Small intestine (tissue), 16 donors: ENCODE measurements at places on chromosomes 12 and 14.

- no peaks in the 10 kb centered on the region for H3K36me3 ChIP-seq
- no peak overlapping the region for H3K4me3 ChIP-seq
- H3K27ac ChIP-seq = no peak overlapping the region
- DNase-seq = no peak
Observed at GRCh38 chr12:4954621-4955354, 45.1 kb downstream of the KCNA1 start.

DNA sequence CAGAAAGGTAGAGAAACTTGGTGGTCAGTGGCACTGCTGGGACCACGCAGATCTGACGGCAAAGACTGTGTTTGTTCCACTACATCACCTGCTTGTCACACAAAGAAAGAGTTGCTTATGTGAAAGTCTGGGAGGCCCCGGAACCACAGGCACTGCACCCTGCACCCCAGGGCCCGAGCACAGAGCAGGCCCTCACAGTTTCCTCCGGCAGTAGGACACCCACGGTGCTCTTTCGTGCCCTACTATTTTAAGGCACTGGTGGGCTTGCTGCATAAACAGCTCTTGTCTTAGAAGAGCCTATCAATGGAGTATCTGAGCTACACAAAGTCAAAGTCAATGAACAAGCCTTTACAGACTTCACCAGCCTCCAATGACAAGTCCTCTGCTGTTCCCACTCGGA lies 8.0 kb downstream of the LGMN start:
- H3K4me3 ChIP-seq = no peak overlapping the region
- H3K36me3 ChIP-seq = no peaks in the 10 kb centered on the region
- H3K27ac ChIP-seq = no peak overlapping the region
- H3K27me3 ChIP-seq = no peaks in the 10 kb centered on the region
- peaks cover 6% of the 10 kb centered on the region for H3K4me1 ChIP-seq

DNA sequence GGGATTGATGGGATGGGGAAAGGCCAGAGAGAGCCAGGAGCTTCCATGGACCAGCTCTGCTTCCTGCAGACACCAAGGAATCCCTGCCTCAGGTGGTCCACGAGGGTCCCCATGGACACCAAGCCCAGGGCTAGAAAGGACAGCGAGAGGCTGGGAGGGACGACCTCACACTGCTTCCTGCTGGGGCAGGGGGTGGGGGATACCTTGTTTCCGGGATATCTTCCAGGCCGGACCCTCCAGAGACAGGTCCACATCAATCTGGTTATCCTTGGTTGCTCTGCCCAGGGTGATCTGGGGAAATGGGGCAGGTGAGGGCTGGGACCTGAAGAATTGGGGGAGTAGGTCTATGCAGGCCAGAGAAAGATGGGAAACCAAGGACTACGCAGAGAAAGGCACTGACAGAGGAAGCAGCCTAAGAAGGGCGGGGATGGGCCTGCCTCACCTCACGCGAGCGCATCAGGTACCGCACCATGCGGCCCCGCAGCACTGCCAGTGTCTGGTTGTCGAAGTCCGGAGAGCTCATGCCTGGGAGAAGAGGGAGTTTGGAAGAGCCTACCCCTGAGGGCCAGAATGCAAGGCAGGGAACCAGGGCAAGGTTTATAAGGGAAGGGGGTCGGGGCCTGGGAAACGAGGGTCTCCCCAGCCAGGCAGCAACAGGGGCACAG lies 8.8 kb downstream of the MCRS1 start:
- H3K4me1 ChIP-seq = no peaks in the 10 kb centered on the region
- H3K4me3 ChIP-seq = no peak overlapping the region
- DNase-seq = no peak
- H3K36me3 ChIP-seq = peaks cover 88% of the 10 kb centered on the region
- no peak overlapping the region for H3K27ac ChIP-seq
- H3K27me3 ChIP-seq = no peaks in the 10 kb centered on the region

DNA sequence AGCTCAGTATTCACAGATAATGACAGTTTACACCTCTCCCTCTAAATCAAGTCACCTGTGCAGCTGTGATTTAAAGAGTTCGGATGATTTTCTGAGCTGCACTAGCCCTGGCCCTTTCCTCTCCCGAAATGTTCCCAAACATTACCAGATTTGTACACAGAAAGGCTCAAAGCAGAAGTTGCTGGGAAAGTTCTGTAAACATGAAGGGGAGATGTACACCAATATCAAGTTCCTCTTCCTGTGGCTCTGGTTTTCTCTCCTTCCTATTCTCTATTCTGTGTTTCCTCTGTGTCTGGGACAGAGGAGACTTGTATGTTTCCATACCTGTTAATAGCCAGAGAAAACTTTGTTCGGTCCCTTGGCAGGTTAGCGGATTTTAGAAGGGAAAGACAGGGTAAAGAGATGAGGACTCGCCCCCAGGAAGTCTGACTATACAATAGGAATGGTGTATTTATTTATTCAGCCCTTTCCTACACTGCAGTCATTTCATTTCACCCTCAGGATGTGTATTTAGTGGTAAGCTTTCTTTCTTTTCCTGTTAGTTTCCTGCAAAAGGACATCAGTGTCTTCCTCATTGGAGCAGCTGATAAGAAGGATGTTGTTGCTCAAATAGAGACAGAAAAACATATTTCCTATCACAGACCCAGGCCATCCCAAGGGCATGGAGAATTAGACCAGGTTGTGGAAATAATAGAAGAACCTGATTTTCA lies 7.6 kb upstream of the NUMB start:
- H3K4me1 ChIP-seq = peaks cover 19% of the 10 kb centered on the region
- no peak overlapping the region for H3K4me3 ChIP-seq
- H3K36me3 ChIP-seq = no peaks in the 10 kb centered on the region

- no peaks in the 10 kb centered on the region for H3K36me3 ChIP-seq
- H3K27ac ChIP-seq = peak overlapping the region; percentile 64
- DNase-seq = peak; percentile 69
- no peaks in the 10 kb centered on the region for H3K27me3 ChIP-seq
- no peaks in the 10 kb centered on the region for H3K4me1 ChIP-seq
Observed at GRCh38 chr12:3885277-3886094, 12.3 kb upstream of the PARP11 start.

- H3K4me3 ChIP-seq = no peak overlapping the region
- no peaks in the 10 kb centered on the region for H3K36me3 ChIP-seq
- peak overlapping the region; percentile 42 for H3K27ac ChIP-seq
- no peaks in the 10 kb centered on the region for H3K27me3 ChIP-seq
- peaks cover 2% of the 10 kb centered on the region for H3K4me1 ChIP-seq
Observed at GRCh38 chr12:124557518-124558223, 9.7 kb downstream of the NCOR2 start.

DNA sequence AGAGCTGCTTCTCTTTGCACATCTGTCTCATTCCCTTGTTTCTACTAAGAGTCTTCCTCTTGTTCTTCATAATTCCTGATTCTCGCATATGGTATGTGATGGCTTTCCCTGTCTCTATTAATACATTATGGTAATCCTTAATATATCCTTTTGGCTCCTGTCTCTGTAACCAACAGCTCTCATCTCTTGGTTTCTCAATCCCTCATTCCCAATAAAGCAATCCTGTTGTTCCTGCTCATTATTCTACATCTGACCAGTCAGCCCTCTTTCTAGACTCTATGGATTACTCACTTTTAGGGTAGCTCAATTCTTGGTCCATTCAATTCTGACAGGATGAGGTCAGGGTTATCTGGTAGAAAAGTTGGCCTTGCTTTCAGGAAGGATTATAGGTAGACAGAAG lies 349.9 kb downstream of the LRIG3 start:
- no peak for DNase-seq
- H3K27me3 ChIP-seq = no peaks in the 10 kb centered on the region
- H3K4me1 ChIP-seq = no peaks in the 10 kb centered on the region
- no peaks in the 10 kb centered on the region for H3K36me3 ChIP-seq
- no peak overlapping the region for H3K27ac ChIP-seq
- H3K4me3 ChIP-seq = no peak overlapping the region

DNA sequence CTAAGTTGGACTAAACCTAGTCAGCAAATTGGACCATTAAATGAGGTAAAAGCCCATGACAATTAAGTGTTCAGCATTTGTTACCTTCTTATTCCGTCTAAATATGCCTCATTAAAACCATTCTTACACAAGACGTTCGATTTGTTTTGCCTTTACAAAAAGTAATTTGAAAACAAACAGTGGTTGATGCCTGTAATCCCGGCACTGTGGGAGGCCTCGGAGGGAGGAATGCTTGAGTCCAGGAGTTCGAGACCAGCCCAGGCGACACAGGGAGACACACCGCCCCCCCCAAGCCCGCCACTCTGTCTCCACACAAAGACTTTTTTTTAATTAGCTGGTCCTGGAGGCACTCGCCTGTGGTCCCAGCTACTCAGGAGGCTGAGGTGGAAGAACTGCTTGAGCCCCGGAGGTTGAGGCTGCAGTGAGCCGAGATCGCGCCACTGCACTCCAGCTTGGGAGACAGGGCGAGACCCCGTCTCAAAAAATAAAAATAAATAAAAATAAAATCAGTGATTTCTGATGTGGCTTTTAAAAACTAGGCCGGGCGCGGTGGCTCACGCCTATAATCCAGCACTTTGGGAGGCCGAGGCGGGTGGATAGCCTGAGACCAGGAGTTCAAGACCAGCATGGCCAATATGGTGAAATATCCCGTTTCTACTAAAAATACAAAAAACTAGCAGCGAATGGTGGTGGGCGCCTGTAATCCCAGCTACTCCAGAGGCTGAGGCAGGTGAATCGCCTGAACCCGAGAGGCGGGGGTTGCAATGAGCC lies 856 bp upstream of the EIF4B start:
- H3K4me3 ChIP-seq = peak overlapping the region; percentile 81
- peak overlapping the region; percentile 41 for H3K27ac ChIP-seq
- no peaks in the 10 kb centered on the region for H3K27me3 ChIP-seq
- peaks cover 16% of the 10 kb centered on the region for H3K4me1 ChIP-seq
- no peaks in the 10 kb centered on the region for H3K36me3 ChIP-seq

- H3K4me3 ChIP-seq = no peak overlapping the region
- H3K27ac ChIP-seq = no peak overlapping the region
- peaks cover 9% of the 10 kb centered on the region for H3K36me3 ChIP-seq
- no peak for DNase-seq
- no peaks in the 10 kb centered on the region for H3K27me3 ChIP-seq
- no peaks in the 10 kb centered on the region for H3K4me1 ChIP-seq
Observed at GRCh38 chr12:120093336-120093591, 23.3 kb downstream of the RAB35 start.

- H3K36me3 ChIP-seq = no peaks in the 10 kb centered on the region
- H3K4me1 ChIP-seq = no peaks in the 10 kb centered on the region
- peaks cover 5% of the 10 kb centered on the region for H3K27me3 ChIP-seq
- no peak for DNase-seq
- H3K27ac ChIP-seq = no peak overlapping the region
Observed at GRCh38 chr12:98354520-98355035, 160.8 kb upstream of the TMPO start.

- no peaks in the 10 kb centered on the region for H3K27me3 ChIP-seq
- H3K36me3 ChIP-seq = no peaks in the 10 kb centered on the region
- DNase-seq = no peak
- peaks cover 27% of the 10 kb centered on the region for H3K4me1 ChIP-seq
Observed at GRCh38 chr14:68566075-68566474, 226.8 kb downstream of the ZFP36L1 start.

DNA sequence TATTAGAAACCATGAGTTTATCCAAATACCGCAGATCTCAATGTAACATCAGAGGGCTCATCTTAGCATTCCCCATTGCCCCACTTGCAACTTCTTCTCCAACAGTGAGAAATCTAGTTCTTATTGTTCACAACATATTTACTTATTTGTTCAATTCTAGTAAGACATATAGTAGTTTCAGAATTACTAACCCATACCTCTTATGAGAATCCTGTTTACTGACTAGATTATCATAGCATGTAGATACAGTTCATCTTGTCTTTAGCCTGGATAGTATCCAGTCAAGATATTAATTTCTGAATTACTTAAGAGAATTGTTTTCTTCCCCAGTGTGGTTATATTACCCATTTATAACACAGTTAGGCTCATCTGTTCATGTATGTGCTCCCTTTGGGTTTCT lies 80.6 kb downstream of the NIN start:
- no peaks in the 10 kb centered on the region for H3K4me1 ChIP-seq
- no peak overlapping the region for H3K4me3 ChIP-seq
- no peaks in the 10 kb centered on the region for H3K27me3 ChIP-seq
- no peak for DNase-seq
- no peaks in the 10 kb centered on the region for H3K36me3 ChIP-seq
- no peak overlapping the region for H3K27ac ChIP-seq

DNA sequence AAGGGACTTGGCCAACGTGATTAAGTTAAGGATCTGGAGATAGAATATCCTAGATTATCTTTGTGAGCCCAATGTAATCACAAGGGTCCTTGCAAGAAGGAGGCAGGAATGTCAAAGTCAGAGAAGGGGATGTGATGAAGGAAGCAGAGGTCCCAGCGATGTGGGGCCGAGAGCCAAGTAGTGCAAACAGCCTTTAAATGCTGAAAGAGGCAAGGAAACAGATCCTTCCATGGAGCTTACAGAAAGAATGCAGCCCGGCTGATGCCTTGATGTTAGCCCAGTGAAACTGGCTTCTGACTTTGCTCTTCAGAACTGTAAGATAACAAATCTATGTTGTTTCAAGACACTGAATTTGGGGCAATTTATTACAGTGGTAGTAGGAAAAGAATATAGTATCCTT lies 74.9 kb downstream of the NEDD1 start:
- peaks cover 16% of the 10 kb centered on the region for H3K27me3 ChIP-seq
- H3K27ac ChIP-seq = no peak overlapping the region
- H3K4me1 ChIP-seq = peaks cover 2% of the 10 kb centered on the region
- H3K36me3 ChIP-seq = no peaks in the 10 kb centered on the region
- DNase-seq = no peak

- no peak overlapping the region for H3K27ac ChIP-seq
- H3K4me3 ChIP-seq = no peak overlapping the region
- H3K27me3 ChIP-seq = no peaks in the 10 kb centered on the region
- no peaks in the 10 kb centered on the region for H3K4me1 ChIP-seq
- no peaks in the 10 kb centered on the region for H3K36me3 ChIP-seq
Observed at GRCh38 chr12:45518291-45519235, 210.9 kb upstream of the ARID2 start.

- H3K4me1 ChIP-seq = peaks cover 5% of the 10 kb centered on the region
- no peak overlapping the region for H3K4me3 ChIP-seq
- H3K36me3 ChIP-seq = peaks cover 5% of the 10 kb centered on the region
- H3K27ac ChIP-seq = no peak overlapping the region
Observed at GRCh38 chr12:27530157-27530922, 6.3 kb downstream of the PPFIBP1 start.

GRCh38 chr12:68119250-68119649 lies 40.3 kb downstream of the IFNG start:
- H3K36me3 ChIP-seq = no peaks in the 10 kb centered on the region
- no peaks in the 10 kb centered on the region for H3K4me1 ChIP-seq
- no peaks in the 10 kb centered on the region for H3K27me3 ChIP-seq
- DNase-seq = no peak
- H3K27ac ChIP-seq = no peak overlapping the region

DNA sequence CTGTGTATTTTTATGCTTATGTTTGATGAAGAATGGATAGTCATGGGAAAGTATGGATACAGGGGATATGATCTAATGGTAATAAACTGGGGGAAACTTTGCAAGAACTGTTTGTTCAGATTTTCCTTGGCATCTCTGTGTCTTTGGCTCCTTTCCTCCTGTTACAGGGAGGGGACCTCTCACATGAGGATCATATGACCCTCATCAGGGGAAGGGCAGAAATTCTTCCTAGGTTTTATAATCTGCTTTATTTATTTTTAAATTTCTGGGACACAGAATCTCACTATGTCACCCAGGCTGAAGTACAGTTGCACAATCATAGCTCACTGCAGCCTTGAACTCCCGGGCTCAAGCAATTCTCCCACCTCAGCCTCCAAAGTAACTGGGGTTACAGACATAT lies 526.5 kb downstream of the CCER1 start:
- no peak overlapping the region for H3K4me3 ChIP-seq
- H3K4me1 ChIP-seq = no peaks in the 10 kb centered on the region
- no peak for DNase-seq
